ENCODE measurements at places on chromosomes 12 and 14. TPM values are rescaled to one million over a fixed set of nuclear protein-coding genes. Genes with fewer than 3 reads are reported as not detected.

GRCh38 chr12:117878605-117879004 is 90.2 kb downstream of the KSR2 start:
- no peak overlapping the region for H3K4me3 ChIP-seq
- no peaks in the 10 kb centered on the region for H3K36me3 ChIP-seq
- DNase-seq = no peak

DNA sequence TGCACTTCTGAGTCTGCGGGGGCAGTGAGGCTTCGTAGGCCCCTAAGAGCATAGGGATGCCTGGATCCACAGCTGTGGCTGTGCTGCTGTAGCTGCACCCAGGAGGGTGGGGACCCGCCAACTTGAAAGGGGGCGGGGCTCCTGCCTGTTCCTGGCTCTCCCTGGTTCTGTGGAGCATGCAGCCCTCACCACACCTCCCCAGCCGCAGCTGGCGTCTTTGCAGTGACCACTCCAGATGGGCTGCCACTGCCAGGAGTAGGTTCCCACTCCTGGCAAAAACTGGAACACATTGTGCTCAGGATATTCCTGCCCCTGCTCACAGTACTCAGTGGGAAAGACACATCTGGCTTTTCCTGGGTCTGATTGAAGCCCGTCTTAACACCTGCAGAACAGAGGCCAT is 35.8 kb downstream of the TIMELESS start:
- H3K4me3 ChIP-seq = no peak overlapping the region
- no peaks in the 10 kb centered on the region for H3K4me1 ChIP-seq
- DNase-seq = no peak
- no peak overlapping the region for H3K27ac ChIP-seq
- no peaks in the 10 kb centered on the region for H3K36me3 ChIP-seq
- H3K27me3 ChIP-seq = no peaks in the 10 kb centered on the region

DNA sequence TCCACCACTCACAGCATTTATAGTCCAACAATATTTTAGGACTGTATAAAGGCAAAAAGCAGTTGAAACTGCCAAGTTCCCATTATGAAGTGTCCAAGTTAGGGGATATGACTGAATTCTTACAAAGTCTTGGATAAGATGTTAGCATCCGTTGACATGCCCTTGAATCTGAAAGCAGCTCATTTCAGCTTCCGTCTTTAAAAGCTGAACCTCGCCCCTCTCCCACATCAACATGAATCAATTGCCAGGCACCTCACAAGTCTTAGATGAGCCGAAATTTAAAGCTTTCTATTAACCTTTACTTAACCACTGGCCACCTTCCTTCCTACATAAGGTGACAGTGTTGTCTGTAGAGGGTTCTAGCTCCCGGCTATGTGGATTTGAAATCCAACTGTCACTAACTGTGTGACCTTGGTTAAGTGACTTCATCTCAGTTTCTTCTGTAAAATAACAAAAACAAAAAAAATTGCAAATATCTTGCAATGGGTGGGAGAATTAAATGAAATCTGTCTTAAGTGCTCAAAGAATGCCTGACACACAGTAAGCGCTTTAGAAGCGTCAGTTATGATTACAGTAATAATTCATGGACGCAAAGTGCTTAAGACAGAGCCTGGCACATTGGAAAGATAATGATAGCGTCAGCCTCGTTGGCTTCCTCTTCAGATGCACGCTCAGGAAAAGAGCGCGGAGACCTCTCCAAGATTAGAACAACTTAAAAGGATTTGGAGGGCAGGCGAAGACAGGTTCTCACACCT is 1.2 kb downstream of the PPP1CC start:
- H3K27me3 ChIP-seq = no peaks in the 10 kb centered on the region
- H3K4me1 ChIP-seq = no peaks in the 10 kb centered on the region
- no peak for DNase-seq
- no peaks in the 10 kb centered on the region for H3K36me3 ChIP-seq

GRCh38 chr14:100399052-100399849 is 76.1 kb downstream of the SLC25A47 start:
- no peak overlapping the region for H3K27ac ChIP-seq
- no peaks in the 10 kb centered on the region for H3K36me3 ChIP-seq
- H3K27me3 ChIP-seq = no peaks in the 10 kb centered on the region
- no peak for DNase-seq

DNA sequence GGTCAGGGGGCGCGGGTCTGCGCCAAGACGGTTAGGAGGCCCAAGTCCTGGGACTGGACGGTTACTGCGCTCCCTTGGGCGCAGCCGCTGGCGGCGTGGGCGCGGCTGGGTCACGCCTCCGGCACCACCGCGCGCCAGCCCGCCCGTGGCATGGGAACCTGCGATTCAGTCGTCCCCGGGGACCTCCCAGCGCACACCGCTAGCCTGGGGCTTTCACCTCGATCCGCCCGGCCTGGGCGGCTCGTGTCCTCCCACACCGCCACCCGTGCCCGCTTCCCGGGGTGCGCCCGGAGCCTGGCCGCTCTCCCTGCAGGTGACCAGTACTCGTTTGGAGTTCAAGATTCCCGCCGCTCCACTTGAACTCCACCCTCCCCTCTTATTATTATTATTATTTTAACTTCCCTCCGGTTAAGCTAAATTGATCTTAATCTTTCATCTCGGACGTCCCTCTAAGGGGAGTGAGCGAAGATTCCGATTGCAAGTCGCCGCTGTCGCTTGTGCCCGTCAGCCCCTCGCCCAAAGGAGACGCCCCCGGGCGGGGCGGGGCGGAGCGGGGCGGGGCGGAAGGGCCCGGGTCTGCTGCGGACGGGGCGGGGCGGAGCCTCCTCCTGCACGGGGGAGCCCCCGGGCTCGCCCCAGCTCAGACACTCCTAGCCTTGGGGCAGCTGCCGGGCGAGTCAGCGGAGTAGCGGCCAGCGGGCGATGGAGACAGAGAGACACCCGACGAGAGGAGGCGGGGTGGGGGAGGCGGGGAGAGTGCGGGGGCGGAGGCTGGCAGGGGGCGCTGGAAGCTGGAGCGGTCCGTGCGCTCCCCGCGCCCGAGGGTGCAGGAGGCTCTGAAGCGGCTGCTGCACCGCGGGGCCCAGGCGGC is at the start of gene KCNMB4:
Gene KCNMB4 (plus strand): TSS at position 643 of the 871 bp plus-strand sequence. CDS start 445 bp downstream, outside the sequence.
- H3K4me3 ChIP-seq = peak within 1 kb of the TSS; percentile 92
- no peak within 1 kb of the TSS for H3K27ac ChIP-seq
- H3K27me3 ChIP-seq = no peaks in the 10 kb centered on the region
- no peaks in the 10 kb centered on the region for H3K36me3 ChIP-seq

- DNase-seq = no peak
- no peaks in the 10 kb centered on the region for H3K36me3 ChIP-seq
- peaks cover 2% of the 10 kb centered on the region for H3K4me1 ChIP-seq
- no peak overlapping the region for H3K4me3 ChIP-seq
- H3K27me3 ChIP-seq = no peaks in the 10 kb centered on the region
- H3K27ac ChIP-seq = no peak overlapping the region
These were observed 135.7 kb downstream of the MED13L start for GRCh38 chr12:116141833-116142162.

DNA sequence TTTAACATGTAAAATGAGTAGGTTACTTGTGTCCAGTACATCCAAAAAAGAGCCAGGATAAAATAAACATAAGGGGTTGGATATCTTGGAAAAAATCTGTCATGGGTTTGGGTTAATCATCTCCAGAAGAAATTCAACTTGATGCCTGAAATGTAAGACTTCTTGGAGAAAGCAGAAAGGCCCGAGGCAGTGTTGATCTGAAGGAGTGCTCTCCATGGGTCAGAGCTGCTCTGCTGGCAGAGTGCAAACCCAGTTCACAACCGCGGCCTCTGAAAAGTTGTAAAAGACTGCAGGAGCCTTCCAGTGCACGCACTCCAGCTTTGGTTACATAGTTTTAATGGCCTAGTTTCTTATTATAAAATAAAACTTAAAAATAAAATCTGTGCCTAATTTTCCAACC is 97.3 kb upstream of the ALX1 start:
- DNase-seq = no peak
- no peaks in the 10 kb centered on the region for H3K4me1 ChIP-seq

GRCh38 chr12:19894803-19895202 is 455.5 kb downstream of the AEBP2 start:
- H3K4me1 ChIP-seq = no peaks in the 10 kb centered on the region
- no peak overlapping the region for H3K4me3 ChIP-seq
- H3K36me3 ChIP-seq = no peaks in the 10 kb centered on the region
- H3K27me3 ChIP-seq = no peaks in the 10 kb centered on the region

DNA sequence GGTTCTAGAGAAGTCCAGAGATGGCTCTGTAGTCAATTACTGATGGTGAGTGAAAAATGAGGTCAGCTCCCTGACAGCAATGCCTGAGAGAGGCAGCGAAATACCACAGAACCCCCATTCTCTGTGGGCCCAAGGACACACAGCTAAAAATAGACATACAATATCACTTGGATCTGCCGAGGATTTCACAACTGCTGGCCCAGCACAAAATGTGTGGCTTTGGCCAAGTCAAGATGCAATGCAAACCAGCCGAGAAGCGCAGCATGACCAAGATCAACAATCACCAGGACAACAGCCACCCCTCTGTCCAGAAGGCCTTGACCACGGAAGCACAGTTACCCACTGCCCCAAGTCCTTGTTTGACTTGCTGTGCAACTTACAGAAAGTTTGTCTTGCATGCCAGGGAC is 52.2 kb downstream of the CKAP4 start:
- peaks cover 4% of the 10 kb centered on the region for H3K4me1 ChIP-seq
- no peaks in the 10 kb centered on the region for H3K27me3 ChIP-seq
- DNase-seq = peak; percentile 85
- H3K27ac ChIP-seq = no peak overlapping the region
- H3K4me3 ChIP-seq = no peak overlapping the region
- no peaks in the 10 kb centered on the region for H3K36me3 ChIP-seq

DNA sequence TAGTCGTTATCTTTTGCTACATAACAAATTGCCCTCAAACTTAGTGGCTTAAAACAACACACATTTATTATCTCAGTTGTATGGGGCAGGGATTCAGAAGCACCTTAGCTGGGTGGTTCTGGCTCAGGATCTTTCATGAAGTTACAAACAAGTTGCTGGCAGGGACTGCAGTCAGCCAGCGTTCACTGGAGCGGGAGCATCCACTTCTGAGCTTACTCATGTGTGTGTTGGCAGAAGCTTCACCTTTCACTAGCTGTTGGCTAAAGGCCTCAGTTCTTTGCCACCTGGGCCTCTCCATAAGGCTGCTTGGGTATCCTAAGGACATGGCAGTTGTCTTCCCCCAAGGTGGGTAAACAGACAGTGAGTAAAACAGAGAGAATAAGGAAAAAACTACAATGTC is 365.7 kb downstream of the RPS29 start:
- DNase-seq = no peak
- H3K4me1 ChIP-seq = peaks cover 2% of the 10 kb centered on the region
- H3K36me3 ChIP-seq = no peaks in the 10 kb centered on the region
- H3K4me3 ChIP-seq = no peak overlapping the region
- no peaks in the 10 kb centered on the region for H3K27me3 ChIP-seq

DNA sequence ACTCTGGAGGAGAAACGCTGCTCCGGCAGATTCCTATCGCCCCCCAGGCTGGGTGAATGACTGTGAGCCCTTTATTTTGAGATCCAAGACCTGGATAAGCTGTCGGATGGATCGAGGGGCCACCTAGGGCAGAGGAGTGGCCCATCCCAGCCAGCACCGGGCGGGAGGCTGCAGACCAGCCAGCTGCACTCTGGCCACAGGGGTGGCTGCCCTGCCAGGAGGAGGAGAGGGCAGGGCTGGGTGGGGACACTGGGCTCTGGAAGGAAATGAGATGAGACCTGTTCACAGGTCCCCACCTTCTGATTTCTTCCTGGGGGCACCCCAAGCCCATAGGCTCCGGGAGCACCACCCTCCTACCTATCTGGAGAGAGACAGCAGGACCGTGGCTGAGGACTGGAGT is 140.0 kb downstream of the PIWIL1 start:
- H3K36me3 ChIP-seq = no peaks in the 10 kb centered on the region
- DNase-seq = no peak
- no peaks in the 10 kb centered on the region for H3K4me1 ChIP-seq
- H3K27me3 ChIP-seq = no peaks in the 10 kb centered on the region

- no peak for DNase-seq
- no peak overlapping the region for H3K4me3 ChIP-seq
- H3K27me3 ChIP-seq = no peaks in the 10 kb centered on the region
- H3K27ac ChIP-seq = no peak overlapping the region
- H3K36me3 ChIP-seq = no peaks in the 10 kb centered on the region
These were observed 10.1 kb upstream of the ARID4A start for GRCh38 chr14:58288106-58288792.

DNA sequence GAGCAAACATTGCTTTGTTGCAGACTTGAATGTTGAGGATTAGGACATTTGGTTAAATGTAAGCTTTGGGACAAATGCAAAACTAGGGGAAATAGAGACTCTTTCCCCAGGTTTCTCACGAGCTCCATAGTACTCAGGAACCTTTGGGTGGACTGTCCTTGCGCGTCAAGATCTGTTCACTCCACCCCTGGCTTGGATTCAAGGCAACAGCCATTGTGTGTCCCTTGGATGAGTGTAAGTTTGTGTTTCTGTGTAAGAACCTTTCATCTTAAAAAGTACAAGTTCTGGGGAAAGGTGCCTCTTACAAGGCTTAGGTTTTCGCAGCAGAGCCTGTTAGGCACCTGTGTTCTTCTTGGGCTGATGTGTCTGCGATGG is 3.7 kb downstream of the SUSD6 start:
- no peak overlapping the region for H3K4me3 ChIP-seq
- DNase-seq = no peak
- no peaks in the 10 kb centered on the region for H3K27me3 ChIP-seq
- peaks cover 4% of the 10 kb centered on the region for H3K4me1 ChIP-seq
- no peaks in the 10 kb centered on the region for H3K36me3 ChIP-seq

GRCh38 chr14:39372656-39373055 is 59.6 kb downstream of the FBXO33 start:
- H3K36me3 ChIP-seq = no peaks in the 10 kb centered on the region
- no peak overlapping the region for H3K27ac ChIP-seq
- no peak overlapping the region for H3K4me3 ChIP-seq

- H3K27ac ChIP-seq = no peak overlapping the region
- peak; percentile 57 for DNase-seq
- H3K4me1 ChIP-seq = no peaks in the 10 kb centered on the region
- H3K27me3 ChIP-seq = no peaks in the 10 kb centered on the region
These were observed 12.8 kb downstream of the TNFRSF1A start for GRCh38 chr12:6328945-6329702.

GRCh38 chr14:92649934-92650545 is 98.4 kb downstream of the LGMN start:
- DNase-seq = peak; percentile 90
- H3K36me3 ChIP-seq = no peaks in the 10 kb centered on the region
- peaks cover 9% of the 10 kb centered on the region for H3K4me1 ChIP-seq
- no peak overlapping the region for H3K4me3 ChIP-seq

Gene C12orf50
- total RNA-seq = 0.48 TPM

Gene SBNO1
- 25.6 TPM for total RNA-seq

Gene RNASE3
- 0.57 TPM for total RNA-seq

Gene PRB2
- total RNA-seq = not detected

Gene KRT78
- not detected for total RNA-seq

Gene PLEKHH1
- total RNA-seq = 1.6 TPM

Gene DDN
- total RNA-seq = 0.10 TPM

Gene CAPS2
- total RNA-seq = 33.9 TPM

Gene KRT83
- not detected for total RNA-seq

Gene KCNK13
- 1.3 TPM for total RNA-seq
